Germinal center (tissue), 1 donor: ENCODE measurements at places on chromosomes 11 and 22.

DNA sequence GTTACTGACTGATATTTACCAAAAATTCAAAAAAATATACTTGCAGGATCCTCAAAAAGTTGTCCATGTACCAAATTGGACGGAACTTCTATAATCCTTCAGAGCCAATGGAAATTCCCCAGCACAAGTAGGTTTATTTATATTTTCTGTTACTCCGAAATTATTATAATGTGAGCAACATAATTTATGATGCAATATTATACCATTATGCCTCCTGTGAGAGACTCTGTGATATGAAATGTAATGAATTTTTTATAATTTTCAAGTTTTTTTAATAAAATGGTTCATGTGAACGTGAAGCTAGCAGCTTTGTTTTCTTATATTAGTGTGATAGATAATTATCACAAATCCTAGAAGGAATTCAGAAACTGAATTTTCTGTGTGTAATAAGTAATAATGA lies 18.2 kb downstream of the PIWIL4 start:
- no peak for DNase-seq

DNA sequence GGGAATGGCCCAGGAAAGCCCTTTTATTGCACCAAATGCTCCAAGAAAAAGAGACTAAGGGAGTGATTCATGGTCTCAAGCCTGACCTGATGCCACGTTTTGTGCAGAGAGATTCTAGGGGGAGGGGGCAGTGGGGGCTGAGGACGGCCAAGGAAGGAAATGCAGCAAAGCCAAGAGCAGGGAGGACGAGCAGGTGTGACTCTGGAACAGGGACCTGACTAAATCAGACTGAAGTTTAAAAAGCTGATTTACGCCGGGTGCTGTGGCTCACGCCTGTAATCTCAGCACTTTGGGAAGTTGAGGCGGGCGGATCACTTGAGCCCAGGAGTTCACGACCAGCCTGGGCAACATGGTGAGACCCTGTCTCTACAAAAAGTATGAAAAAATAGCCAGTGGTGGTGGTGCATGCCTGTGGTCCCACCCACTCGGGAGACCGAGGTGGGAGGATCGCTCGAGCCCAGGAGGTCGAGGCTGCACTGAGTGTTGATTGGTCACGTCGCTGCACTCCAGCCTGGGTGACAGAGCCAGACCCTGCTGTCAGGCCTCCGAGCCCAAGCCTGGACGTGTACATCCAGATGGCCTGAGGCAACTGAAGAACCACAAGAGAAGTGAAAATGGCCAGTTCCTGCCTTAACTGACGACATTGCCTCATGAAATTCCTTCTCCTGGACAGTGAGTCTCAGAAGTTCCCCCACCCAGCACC lies 10.8 kb upstream of the IFITM3 start:
- no peak for DNase-seq

- no peak for DNase-seq
Measured at GRCh38 chr11:11845551-11845950, 3.8 kb downstream of the USP47 start.

- DNase-seq: no peak
Measured at GRCh38 chr11:132883241-132883640, 649.1 kb downstream of the OPCML start.

- DNase-seq: no peak
Measured at GRCh38 chr11:76051937-76052336, 154.4 kb downstream of the WNT11 start.
